ENCODE measurements at places on chromosomes 12 and 14.
A peak's percentile ranks its signal among the peaks of the same experiment; 100 is the strongest.

DNA sequence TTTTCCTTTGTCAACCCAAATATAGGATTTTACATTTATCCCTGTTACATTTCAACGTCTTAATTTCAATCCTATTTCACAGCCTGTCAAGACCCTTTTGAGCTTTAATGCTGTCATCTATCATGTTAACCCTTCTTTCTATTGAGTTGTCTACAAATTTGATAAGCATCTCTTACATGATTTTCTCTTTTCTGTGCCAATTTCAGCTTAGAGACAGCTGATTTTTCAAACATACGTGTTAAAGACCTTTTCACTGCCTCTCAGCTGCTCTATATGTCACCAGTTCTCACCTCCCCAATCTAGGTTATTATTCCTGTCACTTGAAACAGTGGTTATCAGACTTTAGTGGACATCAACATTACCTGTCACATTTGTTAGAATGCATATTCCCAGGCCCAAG is 181.3 kb downstream of the GXYLT1 start:
- no peak for DNase-seq

DNA sequence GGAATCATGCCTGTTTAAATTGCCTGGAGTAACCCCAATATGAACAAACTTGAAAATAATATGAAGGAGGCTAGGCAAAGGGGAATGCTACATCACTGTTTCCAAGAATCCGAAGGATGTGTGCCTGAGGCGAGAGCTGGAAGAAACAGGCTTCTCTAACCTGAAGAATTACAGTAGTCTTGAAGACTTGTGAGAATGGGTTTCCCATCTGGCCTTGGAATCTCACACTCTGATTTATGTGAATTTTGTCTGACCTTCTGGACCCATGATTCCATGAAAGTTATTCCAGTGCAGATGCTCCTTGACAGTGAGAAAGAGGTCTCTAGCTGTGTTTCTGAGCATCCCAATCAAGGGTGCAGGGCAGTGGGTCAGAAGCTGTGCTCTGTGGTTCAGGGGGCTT is 122.1 kb upstream of the PARP11 start:
- DNase-seq: no peak

GRCh38 chr14:42869681-42870080 is 1263.0 kb downstream of the LRFN5 start:
- DNase-seq: no peak

- no peak for DNase-seq
Observed at GRCh38 chr12:121089031-121089812, 43.5 kb upstream of the P2RX7 start.

GRCh38 chr14:56087671-56088471 is 30.3 kb upstream of the PELI2 start:
- no peak for DNase-seq

DNA sequence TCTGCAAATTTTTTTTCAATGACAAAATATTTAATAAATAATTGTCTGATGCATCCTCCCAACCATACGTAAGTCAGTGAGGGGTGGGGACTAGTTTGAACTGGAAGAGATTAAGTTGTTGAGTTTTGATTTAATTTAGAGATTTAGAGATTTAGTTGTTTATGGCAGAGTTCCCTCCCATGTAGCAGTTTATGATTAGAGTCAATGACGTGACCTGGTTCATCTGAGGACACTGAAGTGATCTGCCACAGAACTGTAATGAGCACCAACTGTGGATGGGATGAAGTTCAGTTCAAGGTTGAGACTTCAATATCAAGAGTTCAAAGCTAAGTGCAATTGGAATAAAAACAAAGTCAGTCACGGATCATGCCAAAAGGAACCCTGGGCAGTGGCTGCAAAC is 609.3 kb downstream of the NOVA1 start:
- DNase-seq: no peak

- DNase-seq: no peak
Observed at GRCh38 chr12:111207761-111208160, 161.1 kb downstream of the PHETA1 start.

DNA sequence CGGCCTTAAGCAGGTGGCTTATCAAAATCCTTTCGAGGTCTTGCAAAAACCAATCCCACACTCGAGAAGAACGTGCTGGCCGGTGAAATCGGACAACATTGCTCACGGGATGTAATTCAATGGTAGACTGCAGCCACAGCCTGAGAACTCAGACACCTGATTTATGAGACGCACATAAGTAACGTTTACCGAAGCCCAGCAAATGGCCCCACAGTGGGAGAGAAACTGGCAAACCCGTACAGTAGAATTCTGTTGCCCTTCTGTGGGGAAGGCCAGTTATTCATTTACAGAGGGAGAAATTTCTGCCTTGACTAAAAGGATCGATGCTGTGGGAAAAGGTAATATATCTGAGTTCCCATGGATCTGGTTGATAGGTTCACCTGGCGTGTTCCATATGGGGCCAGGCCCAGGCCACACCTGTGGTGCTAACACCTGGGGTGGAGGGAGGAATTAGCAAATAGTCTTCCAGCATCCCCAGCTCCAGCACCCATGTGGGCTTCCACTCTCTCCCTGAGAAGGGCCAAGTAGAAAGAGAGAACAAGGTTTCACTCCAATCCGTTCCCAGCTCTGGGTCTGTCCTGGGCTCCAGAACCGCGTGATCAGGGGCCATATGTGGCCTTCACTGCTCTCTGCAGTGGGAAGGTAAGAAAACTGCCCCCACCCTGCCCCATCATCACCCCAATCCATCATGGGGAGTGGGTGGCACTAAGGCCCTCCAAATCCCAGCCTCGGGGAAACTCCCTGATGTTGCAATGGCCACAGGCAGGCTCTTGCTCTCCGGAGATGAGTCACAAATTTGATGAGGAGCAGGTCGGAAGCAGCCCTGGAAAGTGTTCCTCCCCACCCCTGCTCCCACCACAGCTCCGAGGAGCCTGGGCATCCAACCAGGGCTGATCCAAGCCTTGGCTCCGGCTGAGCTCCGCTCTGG is 12.7 kb downstream of the BDKRB1 start:
- DNase-seq: no peak

DNA sequence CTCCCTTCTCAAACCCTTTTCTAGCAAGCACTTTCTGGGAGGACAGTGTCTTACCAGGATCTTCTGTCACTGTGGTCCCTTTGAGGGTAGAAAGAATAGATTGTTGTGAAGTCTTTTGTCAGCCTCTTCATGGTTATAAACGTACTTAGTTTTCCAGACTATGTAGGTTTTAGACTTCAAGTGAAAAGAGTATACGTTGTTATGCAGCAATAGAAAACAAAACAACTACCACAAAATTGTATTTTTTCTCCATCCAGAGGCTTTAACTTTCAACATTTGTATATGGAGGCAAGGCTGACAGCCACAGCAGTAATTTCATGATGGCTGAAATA is 23.7 kb downstream of the PRKCH start:
- no peak for DNase-seq

DNA sequence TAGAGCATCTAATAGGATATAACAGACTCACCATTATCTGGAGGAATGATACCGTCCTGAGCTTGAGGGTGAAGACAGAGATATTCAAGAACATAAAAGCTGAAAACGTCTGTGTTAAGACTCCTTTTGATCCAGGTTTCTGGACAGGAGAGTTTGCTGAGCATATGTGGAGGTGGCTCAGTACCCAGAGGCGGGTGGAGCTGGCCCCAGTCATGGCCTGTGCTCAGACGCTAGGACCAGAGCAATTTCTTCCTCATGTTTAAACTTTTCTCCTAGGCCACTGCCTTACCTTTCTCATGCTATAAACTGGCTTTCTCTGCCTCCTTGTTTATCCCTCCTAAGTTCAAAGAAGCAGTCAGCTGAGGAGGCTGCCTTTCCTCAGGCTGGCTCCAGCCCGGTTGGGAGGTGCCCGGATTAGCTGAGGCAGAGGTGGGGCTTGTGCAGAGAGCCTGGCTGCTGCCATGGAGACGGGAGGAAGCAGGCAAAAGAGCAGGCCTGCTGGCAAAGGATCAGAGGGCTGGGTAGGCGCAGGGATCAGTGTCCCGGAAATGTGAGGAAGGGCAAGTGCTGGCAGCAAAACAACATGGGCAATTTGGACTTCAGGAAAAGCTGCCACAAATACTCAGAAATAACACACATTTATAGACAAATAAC is 13.7 kb downstream of the COA8 start:
- DNase-seq: peak; percentile 52

DNA sequence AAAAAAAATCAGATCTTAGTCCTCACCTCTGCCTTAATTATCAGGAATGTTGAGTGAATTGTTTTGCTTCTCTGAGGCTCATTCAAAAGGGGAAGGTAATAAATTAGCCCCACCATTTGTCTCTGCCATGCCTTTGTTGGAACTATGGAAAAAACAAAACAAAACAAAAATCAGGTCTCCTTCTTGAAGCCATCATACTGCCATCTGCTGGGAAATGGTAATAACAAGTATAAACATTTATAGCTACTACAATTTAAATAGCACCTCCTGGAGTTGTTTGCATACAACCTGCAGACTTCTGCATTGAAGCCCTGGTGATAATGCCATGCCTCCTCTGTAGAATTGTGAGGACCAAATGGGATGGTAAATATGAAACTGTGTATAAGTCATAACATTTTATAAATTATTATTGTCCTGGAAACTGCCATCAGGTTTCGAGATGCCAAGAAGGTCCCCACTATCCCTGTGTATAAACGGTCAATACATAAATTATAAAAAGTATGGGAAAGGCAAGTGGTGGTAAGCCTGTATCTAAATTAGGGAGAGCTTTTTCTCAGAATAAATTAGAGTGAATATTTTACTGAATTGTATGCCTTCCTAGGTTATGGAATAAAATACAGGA is 87.2 kb upstream of the FGD4 start:
- DNase-seq: no peak

DNA sequence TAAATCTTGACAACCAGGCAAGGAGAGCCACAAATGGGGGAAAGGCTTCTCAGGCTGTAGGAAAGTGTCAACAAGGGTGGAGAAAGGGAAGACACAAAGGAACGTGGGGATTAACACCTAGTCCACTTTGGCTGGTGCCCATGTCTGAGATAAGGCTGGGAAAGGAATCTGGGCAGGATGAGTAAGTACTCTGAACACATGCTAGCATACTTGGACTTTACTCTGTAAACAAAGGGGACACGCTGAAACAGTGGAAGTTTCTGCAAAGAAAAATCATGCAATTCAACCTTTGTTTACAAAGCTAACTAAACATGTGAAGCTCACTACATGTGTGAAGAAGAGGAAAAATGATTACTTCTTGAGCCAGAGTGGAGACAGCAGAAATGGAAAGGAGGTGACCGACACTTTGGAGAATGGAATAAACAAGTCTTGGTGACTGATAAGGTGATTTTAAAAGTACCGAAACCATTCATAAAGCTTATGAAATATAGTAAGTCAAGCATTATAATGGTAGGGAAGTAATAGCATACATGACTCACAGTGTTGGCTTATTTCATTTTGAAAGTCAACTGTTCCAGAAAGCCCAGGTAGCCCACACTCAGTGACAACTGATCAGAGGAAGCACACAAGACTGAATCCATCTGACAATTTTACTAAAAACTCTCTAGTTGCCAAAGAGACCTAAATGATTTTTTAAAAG is 13.2 kb downstream of the CPNE8 start:
- no peak for DNase-seq

- no peak for DNase-seq
Observed at GRCh38 chr14:95215094-95215725, 57.9 kb upstream of the DICER1 start.

GRCh38 chr12:95066091-95066855 is 7.1 kb downstream of the NR2C1 start:
- DNase-seq: no peak

GRCh38 chr14:96362071-96362964 is 823 bp downstream of the ATG2B start:
- no peak for DNase-seq

DNA sequence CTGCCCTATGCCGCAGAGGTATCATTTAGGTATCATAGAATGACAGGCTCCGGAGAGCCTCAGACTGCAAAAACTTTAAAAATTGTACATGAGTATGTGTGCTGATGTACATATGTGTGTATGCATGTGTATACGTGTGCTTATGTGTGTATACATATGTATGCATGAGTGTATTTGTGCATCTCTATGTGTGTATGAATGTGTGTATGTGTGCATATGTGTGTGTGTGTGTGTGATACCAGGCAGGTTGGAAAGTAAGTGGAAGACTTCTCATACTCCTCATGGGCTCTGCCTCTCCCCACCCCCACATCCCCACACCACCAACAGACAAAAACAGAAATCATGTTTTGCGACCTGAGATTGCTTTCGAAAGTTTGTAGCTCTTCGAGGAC is 621 bp upstream of the TMEM117 start:
- DNase-seq: no peak

- DNase-seq: no peak
Observed at GRCh38 chr12:91261820-91262676, 79.4 kb upstream of the DCN start.

DNA sequence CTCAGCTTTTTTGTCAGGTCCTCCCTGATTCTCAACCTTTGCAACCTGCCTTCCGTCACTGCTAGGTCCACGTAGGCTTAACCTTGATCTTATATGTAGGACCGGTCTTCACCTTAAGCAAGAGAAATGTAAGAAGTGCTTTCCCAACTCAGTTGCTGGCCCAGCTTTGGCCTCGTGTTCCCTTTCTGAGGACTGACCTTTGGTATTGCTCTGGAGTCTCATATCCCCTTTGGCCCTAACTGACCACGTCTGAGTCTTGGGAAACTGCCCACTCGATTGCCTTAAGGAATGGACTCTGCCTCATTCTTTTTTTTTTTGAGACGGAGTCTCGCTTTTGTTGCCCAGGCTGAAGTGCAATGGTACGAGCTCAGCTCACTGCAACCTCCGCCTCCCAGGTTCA is 8.0 kb downstream of the ACOT6 start:
- DNase-seq: no peak

DNA sequence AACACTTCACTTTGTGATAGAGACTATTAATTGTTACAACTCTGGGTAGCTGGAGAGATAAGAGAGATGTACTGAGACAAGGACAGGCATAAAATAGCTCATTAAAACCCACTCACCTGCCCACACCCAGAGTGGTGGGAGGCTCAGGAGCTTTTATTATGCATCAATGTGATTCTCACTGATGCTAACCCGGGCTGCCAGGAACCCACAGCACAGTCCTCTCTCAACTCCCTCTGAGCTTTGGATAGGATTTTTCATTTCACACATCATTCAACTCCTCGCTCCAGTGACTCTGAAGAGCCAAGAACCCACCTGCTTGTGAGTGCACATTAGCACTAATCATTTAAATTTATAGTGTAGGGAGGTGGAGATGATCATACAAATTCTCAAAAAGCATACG is 827.9 kb downstream of the FLRT2 start:
- DNase-seq: no peak

DNA sequence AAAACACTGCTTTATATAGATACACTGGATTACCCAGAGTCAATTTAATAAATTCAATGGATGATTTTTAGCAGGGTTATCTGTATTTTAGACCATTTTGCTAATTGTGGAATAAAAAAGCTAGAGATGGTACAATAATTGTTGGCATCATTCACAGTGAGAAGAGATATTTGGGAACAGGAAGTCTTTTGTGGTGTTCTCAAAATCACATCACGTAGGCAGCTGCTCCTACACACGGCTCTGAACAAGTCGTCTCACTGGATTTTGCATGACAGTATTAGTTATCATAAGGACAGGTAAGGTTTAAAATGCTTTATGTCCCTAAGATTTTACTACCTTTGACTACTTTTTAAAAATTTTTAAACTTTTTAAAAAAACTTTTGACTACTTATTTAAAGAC is 52.0 kb downstream of the PAPLN start:
- DNase-seq: no peak

Data from anterior cingulate cortex (tissue), 58 donors.